ENCODE measurements at places on chromosomes 4 and X.

GRCh38 chr4:86243750-86244149 is 116.1 kb downstream of the MAPK10 start:
- no peak for DNase-seq

GRCh38 chr4:122065915-122066314 is 86.2 kb upstream of the BLTP1 start:
- no peak for DNase-seq

GRCh38 chrX:135086197-135086854 is 34.0 kb downstream of the ETDB start:
- DNase-seq = no peak

DNA sequence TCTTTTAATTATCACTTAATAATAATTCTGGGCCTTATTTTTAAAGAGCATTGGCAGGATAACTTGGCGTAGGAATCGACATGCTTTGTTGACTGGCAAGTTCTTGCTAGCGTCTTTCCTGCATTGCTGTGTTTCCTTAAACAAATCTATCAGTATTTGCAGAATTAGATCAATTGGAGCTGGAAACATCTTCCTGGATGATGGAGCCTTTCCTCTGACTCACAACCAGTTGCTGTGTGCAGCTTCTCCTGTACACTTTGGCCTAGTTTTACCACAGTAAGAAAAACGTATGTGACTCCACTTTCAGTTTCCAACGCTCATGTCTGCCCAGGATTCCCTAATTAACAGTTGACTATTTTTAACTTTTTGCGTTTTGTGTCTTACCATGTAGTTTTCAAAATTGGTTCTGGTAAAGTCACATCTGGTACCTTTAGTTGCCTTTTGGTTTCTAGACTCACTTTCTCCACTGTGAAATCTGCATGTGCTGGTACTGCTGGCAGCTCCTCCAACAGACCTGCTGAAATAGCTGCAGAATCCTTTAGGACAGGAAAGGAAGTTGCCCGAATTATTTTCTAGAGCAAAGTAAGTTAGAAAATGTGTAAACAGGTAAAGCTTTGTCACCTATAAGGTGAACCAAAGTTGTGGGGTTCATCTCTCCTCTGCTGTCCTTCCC is 553.2 kb upstream of the FAT1 start:
- DNase-seq = no peak

- peak; percentile 13 for DNase-seq
These were observed 28.8 kb upstream of the SOWAHD start for GRCh38 chrX:119729408-119730201.

DNA sequence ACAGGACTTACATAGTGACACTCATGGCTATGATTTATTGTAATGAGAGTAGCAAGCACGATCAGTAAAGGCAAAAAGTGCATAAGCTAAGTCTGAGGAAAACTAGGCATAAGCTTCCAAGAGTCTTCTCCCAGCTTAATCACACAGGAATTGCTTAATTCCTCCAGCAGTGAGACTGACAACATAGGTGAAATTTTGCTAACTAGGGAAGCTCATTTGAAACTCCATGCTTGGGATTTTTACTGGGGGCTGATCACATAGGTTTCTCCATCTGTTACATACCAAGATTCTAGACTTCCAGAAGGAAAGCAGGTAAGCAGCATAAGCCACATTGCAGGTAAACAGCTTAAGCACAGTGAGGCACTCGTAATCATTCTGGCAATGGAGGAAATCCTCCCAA is 71.8 kb upstream of the FHDC1 start:
- no peak for DNase-seq

DNA sequence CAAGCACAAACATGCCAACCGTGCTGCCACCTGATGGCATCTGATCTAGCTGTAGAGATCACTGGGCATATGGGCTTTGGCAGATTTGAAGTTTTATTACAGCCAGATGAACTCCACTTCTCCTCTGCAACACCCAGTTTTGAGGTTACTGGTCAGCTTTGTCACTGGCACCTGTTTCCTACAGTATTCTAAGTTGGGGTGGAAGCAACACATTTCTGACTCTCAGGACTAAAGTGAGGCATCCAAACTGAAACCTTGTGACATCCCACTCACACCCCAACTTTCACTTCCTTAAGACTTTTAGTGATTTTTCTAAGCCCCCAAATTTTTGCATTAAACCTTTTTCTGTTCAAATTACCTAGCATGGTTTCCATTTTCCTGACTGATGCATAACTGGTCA is 115.1 kb upstream of the PCDH18 start:
- DNase-seq = no peak
